HL-60 (cell line): ENCODE measurements at places on chromosomes 2 and 18.

GRCh38 chr2:240928476-240929363 lies 22.6 kb downstream of the CROCC2 start:
- DNase-seq = no peak

- no peak for DNase-seq
Measured at GRCh38 chr18:48913201-48913600, 37.6 kb downstream of the SMAD7 start.

DNA sequence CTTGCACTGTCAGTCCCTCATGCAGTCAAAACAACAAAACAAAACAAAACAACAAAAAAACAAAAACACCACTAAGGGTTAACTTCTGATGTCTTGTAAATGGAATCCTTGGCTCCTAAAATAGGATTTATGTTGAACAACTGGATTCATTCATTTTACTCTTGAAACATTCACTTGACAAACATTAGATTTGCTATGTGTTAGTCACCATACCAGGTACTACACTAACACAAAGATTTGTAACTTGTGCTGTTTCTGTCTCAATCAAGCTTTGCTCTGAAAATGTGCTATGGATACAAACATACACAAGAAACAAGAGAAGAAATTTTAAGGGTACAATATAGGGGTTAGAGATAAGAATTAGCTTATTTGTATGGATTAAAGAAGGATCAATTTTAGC lies 812.8 kb downstream of the LRP1B start:
- DNase-seq = no peak

DNA sequence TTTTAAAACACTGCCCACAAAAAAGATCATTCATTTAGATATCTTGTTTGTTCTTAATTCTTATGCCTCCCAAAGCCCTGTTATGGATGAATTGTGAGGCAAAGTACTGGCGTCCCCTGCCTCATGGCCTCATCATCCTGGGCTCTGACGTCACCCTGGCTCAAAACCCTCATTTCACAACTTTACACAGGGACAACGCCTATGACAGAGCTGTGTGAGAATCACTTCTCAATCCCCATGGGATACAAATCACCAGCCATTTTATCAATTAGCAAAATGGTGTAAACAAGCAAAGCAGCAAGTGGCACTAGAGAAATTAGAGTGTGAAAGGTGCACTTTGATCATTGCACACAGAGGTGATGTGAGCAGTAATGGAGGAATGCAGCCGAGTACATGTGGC lies 16.6 kb downstream of the FHOD3 start:
- no peak for DNase-seq
